AG09309 (cell line): ENCODE measurements at places on chromosomes 2 and 18.
A peak's percentile ranks its signal among the peaks of the same experiment; 100 is the strongest.

DNA sequence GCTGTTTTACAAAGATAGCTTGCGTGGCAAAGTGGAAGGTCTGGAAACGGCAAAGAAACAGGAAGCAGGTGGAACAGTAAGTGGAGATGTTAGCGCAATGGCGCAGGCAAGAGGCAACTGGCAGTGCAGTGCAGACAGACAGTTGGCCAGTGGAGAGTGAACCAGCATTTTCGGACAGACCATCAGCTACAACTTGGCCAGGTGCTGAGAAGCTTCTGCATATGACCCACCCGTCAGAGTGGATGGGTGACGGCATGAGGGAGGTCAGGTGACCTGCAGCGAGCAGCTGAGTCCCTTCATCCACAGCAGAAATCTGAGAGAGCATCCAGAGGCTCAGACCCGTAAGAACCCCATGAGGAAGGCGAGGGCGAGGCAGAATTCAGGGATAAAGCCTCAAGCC, 33.8 kb downstream of the NPC1 start:
- DNase-seq = no peak

DNA sequence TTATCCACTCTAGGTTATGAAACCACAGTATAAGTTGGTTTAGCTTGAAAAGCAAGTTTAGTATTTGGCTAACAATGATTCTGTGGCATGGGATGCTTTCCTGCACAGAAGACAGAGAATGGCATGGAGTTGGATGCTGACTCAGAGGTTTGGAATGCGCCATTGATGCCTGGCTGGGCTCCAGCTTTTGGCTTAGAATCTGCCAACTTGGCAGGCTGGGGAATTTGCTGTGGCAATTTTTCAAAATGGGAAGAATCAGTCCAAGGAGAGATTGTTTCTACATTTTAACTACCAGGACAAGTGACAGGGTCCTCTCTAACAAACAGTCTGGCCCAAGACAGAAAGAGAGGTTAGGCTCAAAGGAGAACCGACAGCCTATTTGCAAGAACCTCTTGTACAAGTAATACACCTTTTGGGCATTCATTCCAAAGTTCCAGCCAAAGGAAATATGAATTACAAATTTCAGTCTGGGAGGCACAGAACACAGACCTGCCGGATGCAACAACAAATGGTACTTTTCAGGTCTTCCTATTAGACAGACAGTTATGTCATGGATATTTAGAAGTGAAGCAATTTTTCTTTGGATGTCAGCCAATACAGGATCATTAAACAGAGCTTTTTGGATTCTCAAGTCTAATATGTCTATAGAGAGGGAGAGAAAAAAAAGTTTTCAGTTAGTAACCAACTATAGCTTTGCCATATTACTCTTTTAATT, 1027.7 kb downstream of the TMEM182 start:
- no peak for DNase-seq

- no peak for DNase-seq
These were observed 391.5 kb downstream of the TXNL1 start for GRCh38 chr18:56246916-56247315.

GRCh38 chr18:35386600-35387100, 9.5 kb upstream of the ZNF396 start:
- peak; percentile 52 for DNase-seq

DNA sequence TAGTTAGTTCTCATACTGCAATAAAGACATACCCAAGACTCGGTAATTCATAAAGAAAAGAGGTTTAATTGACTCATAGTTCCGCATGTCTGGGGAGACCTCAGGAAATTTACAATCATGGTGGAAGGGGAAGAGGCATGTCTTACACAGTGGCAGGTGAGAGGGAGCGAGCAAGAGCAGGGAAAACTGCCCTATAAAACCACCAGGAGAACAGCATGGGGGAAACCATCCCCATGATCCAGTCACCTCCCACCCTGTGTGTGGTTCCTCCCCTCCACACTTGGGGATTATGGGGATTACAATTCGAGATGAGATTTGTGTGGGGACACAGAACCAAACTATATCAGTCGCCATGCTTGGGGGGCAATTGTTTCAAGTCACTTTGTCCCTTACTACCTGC, 1.1 kb upstream of the SSB start:
- DNase-seq = no peak

DNA sequence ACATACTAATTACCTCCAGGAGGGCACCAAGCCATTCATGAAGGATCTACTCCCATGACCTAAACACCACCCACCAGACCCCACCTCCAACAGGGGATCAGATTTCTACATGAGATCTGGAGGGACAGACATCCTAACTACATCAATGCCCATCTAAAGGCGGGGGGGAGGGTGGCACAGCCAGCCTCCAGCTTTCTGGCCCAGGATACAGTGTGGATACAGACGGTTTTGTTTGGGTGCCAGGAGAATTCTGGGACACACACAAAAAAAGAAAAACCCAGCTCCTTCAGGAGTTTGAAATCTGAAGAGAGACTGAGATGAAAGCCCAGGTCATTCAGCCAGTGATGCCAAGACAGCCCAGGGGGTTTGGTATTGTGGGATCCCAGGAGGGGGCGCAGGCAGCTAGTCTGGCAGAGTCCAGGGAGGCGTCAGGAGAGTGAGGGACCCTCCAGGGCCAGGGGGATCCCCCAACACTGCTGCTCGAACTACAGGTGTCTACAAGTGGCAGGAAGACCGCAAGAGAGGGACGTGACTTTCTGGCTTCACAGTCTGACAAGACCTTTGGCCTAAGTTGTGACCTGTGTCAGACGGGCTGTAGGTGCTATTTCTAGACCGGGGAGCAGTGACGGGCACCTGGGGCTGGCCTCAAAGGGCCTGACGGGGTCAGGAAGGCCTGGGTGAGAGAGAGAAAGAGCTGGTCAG, 62.1 kb downstream of the NDUFA10 start:
- DNase-seq = no peak
